ENCODE measurements at places on chromosomes 7 and 10. TPM values are rescaled to one million over a fixed set of nuclear protein-coding genes. Genes with fewer than 3 reads are reported as not detected.

DNA sequence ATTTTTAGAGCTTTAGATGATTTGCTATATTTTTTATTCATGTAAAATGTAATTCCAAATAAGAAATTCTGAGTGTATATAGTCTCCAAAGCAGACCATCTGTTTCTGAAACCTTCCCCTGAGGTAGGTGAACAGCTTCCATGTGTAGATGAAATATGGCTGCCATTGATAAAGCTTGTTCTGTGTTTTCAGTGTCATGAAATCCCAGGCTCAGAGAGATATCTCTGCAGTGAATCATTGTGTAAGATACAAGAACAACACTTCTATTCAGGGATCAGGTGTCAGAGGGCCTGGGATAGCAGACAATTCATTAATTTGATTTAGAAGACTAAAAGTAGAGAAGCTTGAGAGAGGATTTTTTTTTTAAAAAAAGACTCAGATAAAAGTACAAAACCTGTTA is 29.1 kb downstream of the ACTA2 start:
- H3K27ac ChIP-seq: no peak overlapping the region
- no peak overlapping the region for H3K4me3 ChIP-seq
- no peak for DNase-seq

DNA sequence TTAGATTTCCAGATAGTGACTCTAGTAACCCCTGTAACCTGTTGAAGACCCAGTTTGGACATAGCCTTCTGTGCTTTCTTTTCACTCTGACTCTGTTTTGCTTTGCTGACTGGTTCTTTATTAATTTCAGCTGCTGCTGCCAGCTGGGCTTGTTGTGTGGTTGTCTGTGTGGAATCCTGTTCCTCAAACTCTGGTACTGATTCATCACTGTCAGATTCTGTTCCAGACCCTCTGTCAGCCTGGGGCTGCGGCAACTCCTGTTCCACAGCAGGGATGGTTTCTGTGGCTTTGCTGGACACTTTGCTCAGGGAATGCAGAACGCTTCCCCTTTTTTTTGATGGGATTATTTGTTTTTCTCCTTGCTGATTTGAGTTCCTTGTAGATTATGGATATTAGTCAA is 104.9 kb downstream of the SEC23IP start:
- H3K27ac ChIP-seq: no peak overlapping the region
- no peak for DNase-seq
- H3K4me3 ChIP-seq: no peak overlapping the region
- no peaks in the 10 kb centered on the region for H3K36me3 ChIP-seq
- H3K4me1 ChIP-seq: no peaks in the 10 kb centered on the region

DNA sequence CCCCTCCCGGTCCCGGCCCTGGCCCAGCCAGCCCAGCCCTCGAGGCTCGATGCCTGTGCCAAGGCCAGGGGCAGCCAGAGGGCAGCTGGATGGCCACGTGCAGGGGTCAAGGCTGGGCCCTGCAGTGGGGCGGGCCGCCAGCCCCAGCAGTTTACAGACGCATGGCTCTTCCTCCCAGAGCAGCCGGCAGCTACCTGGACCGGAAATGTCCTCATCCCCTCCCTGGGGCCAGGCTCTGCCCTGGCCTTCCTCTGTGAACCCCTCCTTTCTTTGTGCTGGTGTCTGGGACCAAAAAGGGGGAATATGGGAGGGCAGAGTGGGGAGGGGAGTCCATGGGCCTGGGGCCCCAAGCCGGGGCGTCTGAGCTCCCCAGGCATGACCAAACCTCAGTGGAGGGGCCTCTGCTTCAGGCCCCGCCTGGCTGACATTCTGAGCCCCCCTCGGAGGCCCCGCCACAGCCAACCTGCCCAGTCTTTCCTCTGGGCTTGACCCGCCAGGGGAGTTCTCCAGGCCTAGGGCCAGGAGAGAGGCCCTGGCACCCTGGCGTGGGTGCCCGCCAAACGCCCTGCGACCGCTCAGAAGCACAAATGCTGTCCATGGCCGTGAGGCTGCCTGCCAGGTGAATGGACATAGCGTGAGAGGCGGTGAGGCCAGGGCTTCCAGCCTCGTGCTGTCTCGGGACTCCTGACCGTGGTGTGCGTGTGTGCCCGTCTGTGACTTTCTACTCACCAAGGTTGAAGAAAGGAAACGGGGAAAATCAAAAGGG is 24.7 kb upstream of the AMZ1 start:
- no peak for DNase-seq
- H3K27ac ChIP-seq: no peak overlapping the region
- H3K27me3 ChIP-seq: peaks cover 2% of the 10 kb centered on the region

DNA sequence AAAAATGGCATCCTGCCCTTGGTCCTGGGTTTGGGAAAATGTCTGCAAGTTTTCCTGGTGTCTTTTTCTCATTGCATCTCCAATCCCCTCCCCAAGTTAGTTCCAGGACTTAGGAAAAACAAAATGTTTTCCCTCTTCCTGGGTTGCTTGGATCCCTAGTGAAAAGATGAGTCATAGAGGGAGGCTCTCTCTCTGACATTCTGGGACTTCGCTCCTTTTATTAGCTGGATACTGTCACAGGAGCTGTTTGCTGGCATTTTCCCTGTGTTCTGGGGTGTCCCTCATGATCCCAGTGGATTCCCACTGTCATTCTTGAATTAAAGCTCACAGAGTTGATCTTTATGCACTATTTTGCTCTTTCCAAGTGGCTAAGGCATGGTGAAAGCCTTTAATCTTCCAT is 316.4 kb upstream of the MBL2 start:
- no peak overlapping the region for H3K4me3 ChIP-seq
- no peak for DNase-seq
- H3K27ac ChIP-seq: no peak overlapping the region
- no peaks in the 10 kb centered on the region for H3K27me3 ChIP-seq
- H3K36me3 ChIP-seq: no peaks in the 10 kb centered on the region

GRCh38 chr10:132557696-132558515 is 20.3 kb downstream of the INPP5A start:
- no peak overlapping the region for H3K4me3 ChIP-seq
- H3K27me3 ChIP-seq: no peaks in the 10 kb centered on the region
- H3K36me3 ChIP-seq: no peaks in the 10 kb centered on the region
- peaks cover 31% of the 10 kb centered on the region for H3K4me1 ChIP-seq
- no peak for DNase-seq

DNA sequence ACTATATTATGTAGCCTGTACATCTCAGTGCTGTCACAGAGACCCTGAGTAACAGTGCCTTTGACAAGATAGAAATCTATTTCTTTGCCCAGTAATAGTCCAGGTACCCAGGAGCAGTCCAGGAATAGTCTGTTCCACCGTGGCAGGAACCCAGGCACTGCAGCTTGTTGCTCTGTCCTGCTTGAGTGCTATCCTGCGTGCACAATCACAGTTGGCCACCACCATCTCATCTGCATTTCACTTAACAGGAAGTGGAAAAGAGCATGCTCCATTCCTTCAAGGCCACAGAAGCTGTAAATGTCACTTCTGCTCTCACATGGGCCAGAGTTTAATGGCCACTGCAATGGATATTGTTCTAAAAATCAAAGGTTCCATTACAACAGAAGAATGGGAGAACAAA is 61.5 kb upstream of the PRR15 start:
- H3K4me3 ChIP-seq: no peak overlapping the region
- no peak for DNase-seq
- H3K27ac ChIP-seq: no peak overlapping the region

DNA sequence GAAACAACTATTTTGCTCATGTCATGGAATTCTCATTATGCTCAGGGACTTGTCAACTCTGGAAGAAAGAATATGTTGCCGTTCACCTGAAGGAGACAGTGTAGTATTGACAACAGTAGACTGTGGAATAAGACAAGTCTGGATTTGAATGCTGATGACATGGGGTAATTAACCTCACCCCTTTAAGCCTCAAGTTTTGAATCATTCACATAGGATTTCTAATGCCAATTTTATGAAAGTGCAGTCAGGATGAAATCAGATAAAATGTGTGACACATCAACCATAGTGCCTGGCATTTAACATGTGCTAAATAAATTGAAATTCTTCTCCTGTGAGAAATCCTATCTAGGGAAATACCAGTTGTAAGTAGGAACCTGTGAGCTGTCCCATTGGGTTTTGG is 305.8 kb downstream of the KIF20B start:
- H3K27me3 ChIP-seq: no peaks in the 10 kb centered on the region
- H3K27ac ChIP-seq: no peak overlapping the region
- H3K4me1 ChIP-seq: no peaks in the 10 kb centered on the region
- DNase-seq: no peak
- no peak overlapping the region for H3K4me3 ChIP-seq
- H3K36me3 ChIP-seq: no peaks in the 10 kb centered on the region

- H3K27me3 ChIP-seq: no peaks in the 10 kb centered on the region
- H3K4me1 ChIP-seq: peaks cover 23% of the 10 kb centered on the region
- no peak for DNase-seq
- H3K36me3 ChIP-seq: peaks cover 3% of the 10 kb centered on the region
- H3K27ac ChIP-seq: peak overlapping the region; percentile 91
- H3K4me3 ChIP-seq: no peak overlapping the region
Observed at GRCh38 chr7:7156663-7157062, 25.7 kb upstream of the C1GALT1 start.

DNA sequence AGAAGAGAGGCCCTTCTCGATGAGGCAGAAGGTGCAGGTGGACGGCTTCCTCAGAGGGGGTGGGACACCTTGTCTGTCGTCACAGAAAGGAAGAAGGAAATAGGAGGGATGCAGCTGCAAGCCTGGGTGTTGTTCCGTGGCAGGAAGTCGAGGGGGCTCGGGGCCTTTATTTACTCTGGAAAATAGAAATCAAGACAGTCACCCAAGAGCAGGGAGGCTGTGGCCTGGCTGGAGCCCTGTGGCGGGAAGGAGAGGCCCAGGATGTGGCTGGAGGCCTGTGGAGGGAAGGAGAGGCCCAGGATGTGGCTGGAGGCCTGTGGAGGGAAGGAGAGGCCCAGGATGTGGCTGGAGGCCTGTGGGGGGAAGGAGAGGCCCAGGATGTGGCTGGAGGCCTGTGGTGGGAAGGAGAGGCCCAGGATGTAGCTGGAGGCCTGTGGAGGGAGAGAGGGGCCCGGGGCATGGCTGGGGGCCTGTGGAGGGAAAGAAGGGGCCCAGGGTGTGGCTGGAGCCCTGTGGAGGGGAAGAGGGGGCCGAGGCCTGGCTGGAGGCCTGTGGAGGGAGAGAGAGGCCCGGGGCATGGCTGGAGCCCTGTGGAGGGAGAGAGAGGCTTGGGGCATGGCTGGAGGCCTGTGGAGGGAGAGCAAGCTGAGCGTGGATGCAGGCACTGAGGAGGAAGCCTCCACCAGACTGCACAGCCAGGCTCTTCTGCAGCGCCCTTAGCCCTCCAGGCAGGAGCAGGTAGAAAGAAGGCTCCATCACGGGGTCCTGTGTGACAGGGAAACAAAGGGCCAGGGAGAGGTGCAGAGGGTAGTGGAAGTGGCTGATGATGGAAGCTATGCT is 97.3 kb upstream of the SFMBT2 start:
- H3K27ac ChIP-seq: peak overlapping the region; percentile 55
- peaks cover 36% of the 10 kb centered on the region for H3K4me1 ChIP-seq
- no peaks in the 10 kb centered on the region for H3K36me3 ChIP-seq
- no peaks in the 10 kb centered on the region for H3K27me3 ChIP-seq
- peak; percentile 50 for DNase-seq
- H3K4me3 ChIP-seq: no peak overlapping the region

GRCh38 chr7:47738563-47739166 is 156.8 kb upstream of the TNS3 start:
- no peaks in the 10 kb centered on the region for H3K36me3 ChIP-seq
- DNase-seq: no peak
- no peak overlapping the region for H3K4me3 ChIP-seq
- H3K4me1 ChIP-seq: no peaks in the 10 kb centered on the region

TRIM74 gene
- 2.3 TPM for total RNA-seq

SCD gene
- 3.8 TPM for total RNA-seq

ZNF398 gene
- 18.5 TPM for total RNA-seq

DNA sequence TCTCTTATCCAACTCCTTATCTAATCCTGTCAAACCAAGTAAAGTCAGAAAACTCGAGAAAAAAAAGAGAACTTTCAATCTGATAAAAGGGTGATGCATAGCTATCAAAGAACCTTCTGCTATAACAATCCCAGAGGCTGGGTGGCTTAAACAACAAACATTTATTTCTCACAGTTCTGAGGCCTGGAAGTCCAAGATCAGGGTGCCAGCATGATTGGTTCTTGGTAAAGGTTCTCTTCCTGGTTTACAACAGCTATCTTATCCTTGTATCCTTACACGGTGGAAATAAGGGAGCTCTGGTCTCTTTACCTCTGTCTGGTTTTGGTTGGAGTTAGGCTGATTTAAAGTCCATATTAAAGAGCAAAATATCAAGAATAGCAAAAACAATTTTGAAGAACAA is 131.9 kb downstream of the PHTF2 start:
- peaks cover 13% of the 10 kb centered on the region for H3K36me3 ChIP-seq
- no peak overlapping the region for H3K27ac ChIP-seq
- no peak for DNase-seq
- no peaks in the 10 kb centered on the region for H3K4me1 ChIP-seq
- no peaks in the 10 kb centered on the region for H3K27me3 ChIP-seq
- no peak overlapping the region for H3K4me3 ChIP-seq

GRCh38 chr10:128268015-128268722 is 141.9 kb upstream of the MKI67 start:
- H3K4me3 ChIP-seq: no peak overlapping the region
- peaks cover 11% of the 10 kb centered on the region for H3K27me3 ChIP-seq
- no peaks in the 10 kb centered on the region for H3K36me3 ChIP-seq
- H3K27ac ChIP-seq: no peak overlapping the region
- H3K4me1 ChIP-seq: no peaks in the 10 kb centered on the region
- no peak for DNase-seq

DNA sequence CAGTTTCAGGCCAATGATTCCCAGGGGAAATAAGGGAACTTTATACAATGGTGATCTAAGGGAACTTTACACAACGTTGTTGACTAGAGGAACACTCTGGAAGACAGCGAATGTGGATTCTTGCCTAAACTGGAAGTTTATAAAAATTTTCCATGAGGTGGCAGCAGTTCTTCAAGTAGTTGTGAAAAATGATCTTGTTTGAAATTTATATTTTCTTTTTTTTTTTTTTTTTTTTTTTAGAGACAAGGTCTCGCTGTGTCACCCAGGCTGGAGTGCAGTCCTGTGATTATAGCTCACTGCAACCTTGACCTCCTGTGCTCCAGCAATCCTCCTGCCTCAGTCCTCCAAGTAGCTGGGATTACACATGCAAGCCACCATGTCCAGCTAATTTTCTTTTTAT is 32.1 kb upstream of the GTF2I start:
- no peak overlapping the region for H3K4me3 ChIP-seq
- H3K36me3 ChIP-seq: no peaks in the 10 kb centered on the region
- no peak for DNase-seq
- no peak overlapping the region for H3K27ac ChIP-seq
- no peaks in the 10 kb centered on the region for H3K4me1 ChIP-seq

PNLIPRP1 gene
- total RNA-seq: not detected

CALML5 gene
- total RNA-seq: not detected

GLRX3 gene
- total RNA-seq: 33.8 TPM

DNA sequence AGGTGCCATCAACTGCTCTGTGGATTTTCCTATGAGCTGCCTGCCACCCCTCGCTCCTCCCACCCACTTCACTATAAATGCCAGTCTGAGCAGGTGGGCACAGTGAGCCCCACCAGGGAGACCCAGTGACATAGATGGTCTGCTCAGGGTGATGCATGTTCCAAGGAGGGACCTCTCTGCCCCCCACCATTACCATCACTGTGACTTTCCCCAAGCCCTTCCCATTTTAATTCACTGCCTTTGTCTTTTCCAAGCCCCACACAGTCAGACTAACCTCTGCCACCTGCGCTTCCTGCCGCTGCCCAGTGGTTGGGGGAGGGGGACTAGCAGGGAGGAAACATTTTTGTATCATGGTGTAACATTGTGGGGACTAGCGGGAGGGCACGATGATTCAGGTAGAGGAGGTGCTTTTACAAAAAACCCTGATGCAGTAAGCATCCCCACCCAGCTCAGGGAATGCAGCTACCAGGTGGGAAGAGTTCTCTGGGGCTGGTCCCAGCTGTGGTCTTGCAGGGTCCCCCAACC is 24.6 kb downstream of the PRSS2 start:
- peak overlapping the region; percentile 98 for H3K27ac ChIP-seq
- peak overlapping the region; percentile 93 for H3K4me3 ChIP-seq
- H3K4me1 ChIP-seq: peaks cover 60% of the 10 kb centered on the region
- peak; percentile 62 for DNase-seq

Measured in natural killer cell (primary cell).